ENCODE measurements at places on chromosomes 4 and X. TPM values are rescaled to one million over a fixed set of nuclear protein-coding genes. Genes with fewer than 3 reads are reported as not detected.

DNA sequence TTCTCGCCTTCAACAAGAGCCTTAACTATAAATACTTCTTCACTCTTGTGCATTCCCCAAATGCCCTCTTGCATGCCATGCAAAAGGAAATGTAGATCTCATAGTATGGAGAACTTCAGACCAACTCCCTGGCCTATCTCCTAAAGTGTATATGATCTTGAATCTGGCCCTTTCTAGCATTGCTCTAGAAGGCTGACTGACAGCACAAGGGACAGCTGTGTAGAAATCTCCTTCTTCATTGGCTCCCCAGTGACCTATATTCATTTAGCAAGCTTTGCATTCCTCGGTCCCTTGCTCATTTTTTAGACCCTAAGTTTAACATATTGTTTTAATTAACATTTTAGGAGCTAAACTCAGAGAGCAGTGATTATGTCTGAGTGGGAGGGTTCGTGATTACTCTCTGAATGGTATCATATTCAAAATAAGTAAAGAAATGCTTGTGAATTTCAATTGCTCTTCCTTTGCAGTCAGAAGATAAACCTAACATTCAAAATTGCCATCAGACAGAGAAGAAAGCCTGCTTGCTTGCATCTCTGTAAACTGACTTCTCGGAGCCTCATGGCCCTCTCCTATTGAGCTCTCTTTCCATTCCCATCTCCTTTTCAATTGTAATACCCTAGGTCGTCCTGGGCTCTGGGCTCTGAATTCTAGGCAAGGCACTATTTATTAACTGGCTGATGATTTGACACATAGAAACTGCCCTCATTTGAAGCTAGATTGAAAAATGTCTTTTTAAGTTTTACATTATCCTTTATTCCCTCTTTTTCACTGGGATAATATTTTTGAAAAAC lies 120.3 kb upstream of the PRKG2 start:
- H3K27me3 ChIP-seq = no peaks in the 10 kb centered on the region
- peaks cover 14% of the 10 kb centered on the region for H3K4me1 ChIP-seq
- DNase-seq = no peak
- no peak overlapping the region for H3K27ac ChIP-seq
- no peaks in the 10 kb centered on the region for H3K36me3 ChIP-seq

DNA sequence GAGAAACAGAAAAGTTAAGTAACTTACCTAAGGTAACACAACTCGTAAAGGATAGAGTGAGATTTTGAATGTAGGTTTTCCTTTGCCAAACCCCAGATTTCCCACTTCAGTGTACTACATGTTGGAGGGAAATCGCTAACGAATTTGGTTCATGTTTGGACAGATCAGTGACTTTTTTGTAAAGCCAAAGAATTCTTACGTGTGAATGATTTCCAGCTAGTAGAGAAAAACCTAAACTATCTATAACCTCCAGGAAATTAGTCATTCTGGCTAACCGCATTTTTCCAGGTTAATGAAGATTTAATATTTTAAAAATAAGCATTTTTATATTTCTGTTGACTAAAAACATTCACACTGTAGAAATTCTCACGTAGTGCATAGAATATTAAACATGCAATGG lies 7.2 kb downstream of the TENM3 start:
- H3K27ac ChIP-seq = no peak overlapping the region
- peaks cover 35% of the 10 kb centered on the region for H3K27me3 ChIP-seq

DNA sequence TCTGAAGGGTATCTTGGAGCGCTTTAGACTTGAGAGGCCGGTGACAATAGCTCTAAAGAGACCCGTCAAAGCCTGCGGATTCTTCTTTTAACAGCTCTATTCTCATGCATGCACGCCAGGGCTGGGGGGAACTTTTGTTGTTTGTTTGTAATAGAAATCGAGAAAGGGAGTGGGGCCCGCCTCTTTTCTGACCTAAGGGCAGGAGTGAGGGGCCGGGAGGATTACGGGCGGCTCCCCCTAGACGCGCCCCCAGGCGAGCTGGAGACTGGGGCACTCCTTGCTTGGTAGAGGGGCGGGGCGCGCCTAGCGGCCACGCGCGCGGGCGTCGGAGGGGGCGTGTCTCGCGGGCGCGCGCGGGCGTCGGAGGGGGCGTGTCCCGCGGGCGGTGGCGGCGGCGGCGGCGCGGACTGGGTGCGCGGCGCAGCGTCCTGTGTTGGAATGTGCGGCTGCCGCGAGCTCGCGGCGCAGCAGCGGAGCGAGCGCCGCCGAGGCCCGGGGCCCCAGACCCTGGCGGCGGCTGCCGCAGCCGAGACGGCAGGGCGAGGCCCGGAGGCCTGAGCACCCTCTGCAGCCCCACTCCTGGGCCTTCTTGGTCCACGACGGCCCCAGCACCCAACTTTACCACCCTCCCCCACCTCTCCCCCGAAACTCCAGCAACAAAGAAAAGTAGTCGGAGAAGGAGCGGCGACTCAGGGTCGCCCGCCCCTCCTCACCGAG lies at the start of gene REST:
TSS of gene REST (plus strand) at position 412 of the 717 bp plus-strand sequence. CDS start 2,739 bp downstream, outside the sequence.
- H3K27me3 ChIP-seq = peaks cover 21% of the 10 kb centered on the region
- DNase-seq = peak; percentile 76
- peak within 1 kb of the TSS; percentile 93 for H3K4me3 ChIP-seq
- peak within 1 kb of the TSS; percentile 93 for H3K27ac ChIP-seq
- peaks cover 7% of the 10 kb centered on the region for H3K36me3 ChIP-seq

The SPANXC gene
- total RNA-seq = not detected

GRCh38 chr4:87117732-87118075 lies 102.7 kb downstream of the KLHL8 start:
- peak overlapping the region; percentile 79 for H3K27ac ChIP-seq
- H3K36me3 ChIP-seq = peaks cover 30% of the 10 kb centered on the region
- H3K4me1 ChIP-seq = peaks cover 25% of the 10 kb centered on the region
- no peak for DNase-seq
- no peak overlapping the region for H3K4me3 ChIP-seq

DNA sequence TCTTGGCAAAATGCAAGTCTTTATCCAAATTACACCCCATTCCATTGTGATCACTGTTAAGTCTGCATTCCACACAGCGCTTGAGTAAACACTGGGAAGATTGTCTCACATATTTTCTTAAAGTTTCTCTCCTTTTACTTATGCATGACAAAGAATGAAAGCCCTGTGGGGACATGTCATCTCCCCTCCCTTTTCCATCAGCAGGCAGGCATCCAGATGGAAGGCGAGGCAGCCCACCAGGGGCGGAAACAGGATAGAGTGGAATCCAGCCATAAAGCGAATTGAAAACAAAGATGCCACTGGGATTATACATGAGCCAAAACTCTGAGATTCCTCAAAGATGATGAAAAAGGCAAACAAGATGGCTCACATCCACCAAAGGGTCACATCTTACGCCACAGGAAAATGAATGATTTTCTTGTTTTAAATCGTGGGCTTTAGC lies 78.2 kb downstream of the AFAP1 start:
- H3K4me3 ChIP-seq = no peak overlapping the region
- H3K4me1 ChIP-seq = peaks cover 21% of the 10 kb centered on the region
- H3K36me3 ChIP-seq = peaks cover 21% of the 10 kb centered on the region
- peak overlapping the region; percentile 76 for H3K27ac ChIP-seq
- no peak for DNase-seq
- no peaks in the 10 kb centered on the region for H3K27me3 ChIP-seq

The KCNIP4 gene
- total RNA-seq = 0.43 TPM

GRCh38 chr4:159235779-159236368 lies 133.0 kb downstream of the RAPGEF2 start:
- no peaks in the 10 kb centered on the region for H3K27me3 ChIP-seq
- DNase-seq = no peak
- no peak overlapping the region for H3K4me3 ChIP-seq
- H3K4me1 ChIP-seq = no peaks in the 10 kb centered on the region

- no peak for DNase-seq
- H3K36me3 ChIP-seq = peaks cover 2% of the 10 kb centered on the region
- H3K4me1 ChIP-seq = peaks cover 21% of the 10 kb centered on the region
These were observed 369.4 kb downstream of the GASK1B start for GRCh38 chr4:157803421-157803820.

GRCh38 chr4:60794372-60794771 lies 405.8 kb upstream of the ADGRL3 start:
- H3K36me3 ChIP-seq = no peaks in the 10 kb centered on the region
- no peaks in the 10 kb centered on the region for H3K27me3 ChIP-seq
- no peak overlapping the region for H3K27ac ChIP-seq
- no peak for DNase-seq
- H3K4me3 ChIP-seq = no peak overlapping the region

The FOXP3 gene
- total RNA-seq = 0.33 TPM

DNA sequence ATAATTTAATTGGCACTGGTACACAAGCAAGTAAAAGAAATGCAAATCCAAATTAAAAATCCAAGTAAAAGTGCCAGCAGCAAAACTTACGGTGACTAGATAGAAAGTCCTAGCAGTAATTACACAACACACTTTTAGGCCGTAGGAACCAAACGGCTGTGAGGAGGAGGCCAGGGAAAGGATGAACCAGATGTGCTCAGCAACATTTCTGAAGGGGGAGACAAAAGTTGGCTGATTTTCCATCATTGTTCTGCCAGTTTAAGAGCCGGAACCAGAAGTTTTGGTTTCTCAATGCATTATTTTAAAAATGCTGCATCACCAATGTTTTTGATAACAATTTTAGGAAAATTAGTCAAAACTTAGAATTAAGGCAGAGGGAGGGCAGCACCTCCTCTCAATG lies 68.7 kb upstream of the ENPP6 start:
- no peaks in the 10 kb centered on the region for H3K36me3 ChIP-seq
- H3K27ac ChIP-seq = no peak overlapping the region
- H3K4me3 ChIP-seq = no peak overlapping the region
- H3K4me1 ChIP-seq = peaks cover 27% of the 10 kb centered on the region
- no peak for DNase-seq

DNA sequence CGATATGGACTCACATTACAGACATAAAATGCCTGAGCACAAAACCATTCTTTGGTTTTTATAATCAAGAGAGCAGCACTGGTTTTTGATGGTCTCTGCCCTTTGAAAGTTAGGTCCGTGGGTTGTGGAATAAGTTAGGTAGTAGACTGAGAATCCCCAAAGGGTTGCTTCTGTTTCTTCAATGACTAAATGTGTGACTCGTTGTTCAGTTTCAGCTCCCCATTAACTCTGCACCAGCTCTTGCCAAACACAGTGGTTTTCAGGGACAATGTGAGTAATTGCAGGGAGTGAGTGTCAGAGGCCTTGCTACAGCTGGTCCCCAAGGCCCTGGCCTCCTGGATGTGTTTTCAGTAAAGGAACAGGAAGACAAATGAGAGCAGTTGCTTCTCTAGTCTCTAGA lies 24.8 kb downstream of the SMIM20 start:
- H3K27me3 ChIP-seq = no peaks in the 10 kb centered on the region
- no peak overlapping the region for H3K27ac ChIP-seq
- no peaks in the 10 kb centered on the region for H3K36me3 ChIP-seq
- H3K4me3 ChIP-seq = no peak overlapping the region
- H3K4me1 ChIP-seq = peaks cover 12% of the 10 kb centered on the region

The OCIAD2 gene
- 108 TPM for total RNA-seq

- H3K36me3 ChIP-seq = no peaks in the 10 kb centered on the region
- no peaks in the 10 kb centered on the region for H3K27me3 ChIP-seq
- peaks cover 1% of the 10 kb centered on the region for H3K4me1 ChIP-seq
- no peak overlapping the region for H3K27ac ChIP-seq
- no peak overlapping the region for H3K4me3 ChIP-seq
These were observed 112.6 kb downstream of the TMA16 start for GRCh38 chr4:163606896-163607691.

GRCh38 chr4:97605932-97606331 lies 537.3 kb downstream of the STPG2 start:
- H3K36me3 ChIP-seq = no peaks in the 10 kb centered on the region
- no peak for DNase-seq
- no peak overlapping the region for H3K4me3 ChIP-seq
- peaks cover 2% of the 10 kb centered on the region for H3K4me1 ChIP-seq
- no peak overlapping the region for H3K27ac ChIP-seq

The SSX1 gene
- not detected for total RNA-seq

The PAGE1 gene
- total RNA-seq = not detected

DNA sequence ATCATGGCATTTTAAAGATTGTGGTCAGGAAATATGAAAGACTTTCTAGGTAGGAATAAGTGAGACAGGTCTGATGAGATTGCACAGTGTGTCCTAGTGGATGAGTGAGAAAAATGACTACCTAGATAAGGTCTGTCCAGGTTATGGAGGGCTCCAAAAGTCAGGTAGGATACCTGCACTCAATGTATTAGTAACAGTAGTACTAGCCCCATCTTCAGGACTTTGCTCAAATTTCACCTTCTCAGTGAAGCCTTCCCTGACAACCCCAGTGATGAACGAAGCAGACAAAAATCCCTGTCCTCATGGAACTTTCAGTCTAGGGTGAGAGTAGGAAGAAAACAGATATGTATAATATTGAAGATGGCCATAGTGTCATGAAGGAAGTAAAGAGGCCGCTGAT lies 85.7 kb downstream of the ZIC3 start:
- no peak overlapping the region for H3K4me3 ChIP-seq
- H3K27ac ChIP-seq = no peak overlapping the region
- H3K4me1 ChIP-seq = no peaks in the 10 kb centered on the region
- DNase-seq = no peak

DNA sequence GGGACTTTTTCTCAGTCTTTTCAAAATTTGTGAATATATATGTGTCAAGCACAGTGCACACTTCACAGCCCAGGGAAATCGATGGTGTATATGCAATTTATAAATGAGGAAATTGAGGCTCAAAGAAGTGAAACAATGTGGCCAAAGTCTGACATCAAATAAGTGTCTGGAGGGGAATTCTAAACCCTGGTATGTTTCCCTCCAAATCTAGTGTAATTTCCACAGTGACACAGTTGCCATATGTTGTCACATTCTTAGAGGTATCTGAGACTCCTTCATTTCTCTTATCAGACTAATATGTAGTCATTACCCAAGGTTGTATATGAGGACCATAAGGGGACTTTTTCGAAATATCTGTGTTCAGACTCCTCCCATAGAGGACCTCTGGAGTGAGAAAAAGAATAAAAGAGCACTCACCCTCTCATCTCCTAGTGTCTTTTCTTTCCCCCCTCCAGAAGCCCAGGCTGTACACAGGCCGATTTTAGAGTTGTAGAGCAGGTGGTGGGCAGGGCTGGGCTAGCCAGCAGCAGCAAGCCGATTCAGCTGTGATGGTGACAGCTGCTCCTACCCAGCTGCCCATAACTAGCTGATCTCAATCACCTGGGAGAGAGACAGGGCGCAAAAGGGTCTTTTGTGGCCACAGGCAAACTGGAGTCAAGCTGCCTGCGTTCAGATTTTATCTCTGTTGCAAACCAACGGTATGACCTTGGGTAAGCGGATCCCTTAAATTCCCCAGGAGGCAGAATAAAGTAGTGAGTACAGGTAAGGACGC lies 55.1 kb downstream of the CLCN5 start:
- peak overlapping the region; percentile 67 for H3K27ac ChIP-seq
- H3K4me1 ChIP-seq = peaks cover 5% of the 10 kb centered on the region
- no peaks in the 10 kb centered on the region for H3K36me3 ChIP-seq
- H3K4me3 ChIP-seq = no peak overlapping the region
- H3K27me3 ChIP-seq = no peaks in the 10 kb centered on the region
